Neural progenitor cell (in vitro differentiated cells): ENCODE measurements at places on chromosomes 1 and 21.

DNA sequence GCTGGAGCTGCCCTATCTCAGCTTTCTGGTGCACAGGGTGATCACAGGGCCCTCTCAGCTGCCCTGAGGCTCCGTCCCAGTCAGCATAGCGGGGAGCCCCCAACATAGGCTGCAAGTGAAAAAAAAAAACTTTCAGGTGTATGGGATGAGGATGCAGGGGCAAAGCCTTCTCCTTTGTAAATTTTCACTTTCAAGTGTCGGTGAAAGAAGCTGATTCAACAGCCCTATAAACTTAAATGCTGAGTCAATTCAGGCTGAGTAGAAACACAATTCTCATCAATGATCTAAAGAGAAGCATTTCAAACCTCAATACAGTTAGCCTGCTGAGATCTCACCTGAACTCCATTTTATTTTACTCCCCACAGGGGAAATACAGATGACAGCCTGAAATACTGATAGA, 171.2 kb downstream of the SEC16B start:
- DNase-seq = no peak

GRCh38 chr1:193952778-193953374, 766.5 kb upstream of the B3GALT2 start:
- no peak for DNase-seq

DNA sequence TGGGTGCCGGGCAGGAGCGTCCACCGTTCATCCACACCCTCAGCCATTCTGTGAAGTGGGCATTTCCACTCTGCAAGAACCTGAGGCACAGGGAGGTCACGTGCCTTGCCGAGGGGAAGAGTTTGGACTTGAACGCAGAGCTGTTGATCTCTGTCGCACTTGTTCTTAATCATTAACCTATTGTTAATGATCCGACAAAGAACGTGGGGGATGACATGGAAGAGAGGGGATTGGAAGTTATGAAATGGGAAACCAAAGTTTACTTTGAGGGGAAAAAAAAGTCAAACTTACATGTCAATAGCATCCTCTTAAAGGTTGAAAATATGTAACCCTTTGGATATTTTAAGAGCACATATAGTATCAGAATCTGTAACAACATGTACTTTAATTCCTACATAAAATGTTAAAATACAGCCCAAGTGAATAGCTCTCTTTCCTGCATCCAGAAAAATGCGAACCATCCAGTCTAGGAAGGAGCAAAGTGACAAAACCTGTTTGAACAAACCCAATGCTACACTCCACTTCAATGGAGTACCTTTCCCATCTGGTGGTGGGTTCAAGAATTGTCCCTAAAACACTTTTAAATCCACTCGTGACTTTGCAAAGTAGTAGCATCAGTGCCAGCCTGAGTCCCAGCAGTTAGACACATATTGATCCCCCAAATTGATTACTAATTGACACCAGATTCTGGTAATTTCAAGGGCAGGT, 75.5 kb downstream of the SETD4 start:
- DNase-seq = no peak

DNA sequence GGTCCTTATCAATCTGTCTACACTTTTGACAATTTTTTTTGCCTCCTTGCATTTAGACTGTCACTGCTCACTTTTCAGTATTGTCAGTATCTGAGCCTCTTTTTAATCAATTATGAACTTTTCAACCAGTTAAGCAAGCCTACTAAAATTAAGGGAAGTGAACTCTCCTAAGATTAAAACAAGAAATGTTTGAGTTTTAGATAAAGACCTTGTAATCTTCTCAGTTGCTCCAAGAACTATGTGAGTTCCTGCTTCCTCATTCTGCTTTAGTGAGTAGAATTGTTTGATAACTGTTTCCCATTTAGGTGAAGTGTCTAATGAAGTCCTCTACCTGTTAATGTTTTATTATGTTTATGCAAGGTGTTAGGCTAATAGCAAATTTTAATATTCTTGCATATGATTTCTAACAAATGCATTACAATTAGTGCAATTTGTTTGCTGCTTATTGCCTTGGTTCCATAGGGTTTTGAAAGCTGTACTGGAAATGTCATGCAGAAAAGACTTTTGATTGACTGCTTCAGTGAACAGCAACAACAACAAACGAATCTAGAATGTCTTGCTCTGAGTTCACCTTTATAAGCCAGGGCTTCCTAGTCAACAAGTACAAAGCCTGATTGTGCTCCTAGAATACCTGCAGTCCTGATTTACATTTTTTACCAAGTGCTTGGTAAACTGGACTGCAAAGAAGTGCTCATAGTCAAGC, 40.9 kb downstream of the PLA2G4A start:
- DNase-seq = no peak

DNA sequence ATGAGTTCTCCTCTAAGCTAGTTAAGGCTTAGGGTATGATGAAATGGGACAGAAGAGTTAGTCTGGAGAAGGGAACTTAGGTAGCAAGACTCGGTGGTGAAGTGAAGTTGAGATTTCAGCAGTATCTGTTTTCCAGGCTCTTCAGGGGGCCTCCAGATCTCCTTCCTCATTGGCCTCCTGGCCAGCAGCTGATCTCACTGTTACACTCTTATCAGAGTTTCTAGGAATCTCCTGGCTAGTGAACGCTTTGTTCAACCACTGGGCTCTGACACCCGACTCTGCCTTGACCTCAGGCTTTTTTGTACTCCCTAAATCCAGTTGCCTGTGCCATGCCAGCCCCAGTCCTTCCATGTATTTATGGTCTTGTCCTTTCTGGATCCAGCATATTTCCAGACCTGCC, 311.0 kb downstream of the ASTN1 start:
- no peak for DNase-seq

DNA sequence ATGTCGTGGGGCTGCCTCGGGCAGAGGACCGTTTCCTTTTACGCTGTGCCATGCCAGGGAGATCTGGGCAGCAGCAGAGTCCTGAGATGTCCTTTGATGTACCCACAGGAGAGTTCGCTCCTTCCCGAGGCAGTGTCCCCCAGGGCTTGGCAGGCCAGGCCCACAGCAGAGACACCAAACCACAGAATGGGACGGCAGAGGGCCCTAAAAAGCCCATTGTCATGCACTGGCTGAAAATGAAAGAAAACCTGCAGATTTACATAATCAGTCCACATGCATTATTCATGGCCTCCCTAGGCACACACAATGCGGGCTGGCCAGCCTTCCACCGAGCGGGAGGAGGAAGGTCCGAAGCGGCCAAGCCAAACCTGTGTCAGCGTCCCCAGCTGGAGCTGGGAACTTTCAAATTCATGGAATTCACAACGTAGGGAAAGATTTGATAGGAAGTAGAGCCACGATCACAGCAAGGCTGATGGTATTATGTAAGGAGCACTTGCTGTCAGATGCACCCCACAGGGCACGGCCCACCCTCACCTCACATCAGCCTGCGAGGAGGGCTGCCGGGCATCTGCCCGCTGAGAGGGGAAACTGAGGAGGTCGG, 25.3 kb upstream of the EFHD2 start:
- DNase-seq = peak; percentile 93

DNA sequence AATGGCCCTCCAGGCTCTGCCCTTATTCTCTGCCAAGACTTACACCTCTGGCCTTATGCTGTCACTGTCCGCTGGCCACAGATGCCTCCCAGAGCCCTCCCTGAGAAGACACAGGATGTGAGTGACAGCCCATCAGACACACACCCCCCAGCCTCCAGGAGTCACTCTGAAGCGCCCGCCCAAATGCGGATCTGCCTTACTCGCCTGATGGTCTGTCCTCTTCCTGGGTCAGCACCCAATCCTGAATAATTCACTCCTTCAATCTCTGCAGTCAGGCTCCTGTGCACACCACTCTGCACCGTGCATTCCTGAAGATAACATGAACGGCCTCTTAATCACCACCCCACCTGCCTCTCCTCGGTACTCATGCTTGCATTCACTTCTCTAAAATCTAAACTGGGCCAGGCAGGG, 14.7 kb downstream of the CLSTN1 start:
- no peak for DNase-seq

DNA sequence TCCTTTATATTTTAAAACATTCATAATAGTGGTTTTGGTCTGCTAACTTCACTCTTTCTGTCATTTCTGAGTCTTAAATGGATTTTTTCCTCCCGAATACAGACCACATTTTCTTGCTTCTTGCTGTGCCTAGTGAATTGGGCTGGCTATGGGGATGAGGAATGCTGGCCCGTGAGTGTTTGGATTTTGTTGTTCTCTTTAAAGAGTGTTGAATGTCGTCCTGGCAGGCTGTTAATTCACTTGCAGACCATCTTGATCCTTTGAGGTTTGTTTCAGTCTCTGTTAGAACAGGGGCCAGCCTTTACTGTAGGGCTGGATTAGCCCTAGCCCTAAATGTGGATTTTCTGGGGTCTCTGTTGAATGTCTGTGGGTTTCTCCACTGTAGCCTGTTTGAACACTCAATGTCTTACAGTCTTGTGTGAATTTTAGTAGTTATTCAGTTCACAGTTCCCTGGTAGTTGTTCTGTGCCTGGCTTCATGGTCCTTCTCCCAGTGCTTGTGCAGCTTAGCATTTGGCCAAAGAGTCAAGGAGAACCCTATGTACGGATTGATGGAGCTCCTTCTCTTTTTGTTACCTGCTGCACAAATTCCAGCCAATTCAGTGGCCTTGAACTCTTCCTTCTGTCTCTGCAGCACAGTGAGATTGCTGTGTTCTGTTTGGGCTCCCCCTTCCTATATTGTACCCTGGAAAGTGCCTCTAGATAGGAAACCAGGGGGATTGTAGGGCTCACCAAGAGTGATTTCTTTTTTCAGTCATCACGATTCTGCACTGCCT, 95.7 kb downstream of the DYRK1A start:
- DNase-seq = peak; percentile 63

GRCh38 chr1:168786476-168787330, 57.7 kb upstream of the DPT start:
- no peak for DNase-seq

GRCh38 chr1:219938706-219939105, 10.3 kb upstream of the SLC30A10 start:
- no peak for DNase-seq

- DNase-seq = no peak
Observed at GRCh38 chr1:106619827-106620134, 436.7 kb upstream of the PRMT6 start.

GRCh38 chr1:195697130-195697529, 911.1 kb downstream of the KCNT2 start:
- no peak for DNase-seq

- peak; percentile 95 for DNase-seq
Observed at GRCh38 chr1:76074321-76075187, at the start of gene ST6GALNAC3. Gene ST6GALNAC3 (plus strand): TSS chr1:76074746.

DNA sequence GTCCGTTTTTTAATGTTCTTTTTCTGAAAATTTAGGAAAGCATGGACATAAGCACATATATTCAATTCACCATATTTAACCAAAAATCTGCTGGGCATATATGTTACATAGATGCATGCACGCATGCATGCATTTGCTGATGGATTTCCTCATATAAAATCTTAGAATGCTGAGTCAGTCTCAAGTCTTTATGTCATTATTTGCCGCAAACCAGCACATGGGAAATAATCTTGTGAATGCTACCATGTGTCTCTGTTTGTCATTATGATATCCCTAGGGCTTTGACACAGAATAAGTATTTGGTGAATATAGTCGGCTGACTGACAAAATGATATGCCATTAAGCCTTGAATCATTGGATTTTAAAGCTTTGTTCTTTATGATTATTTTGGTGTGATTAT, 776.5 kb downstream of the KCNT2 start:
- no peak for DNase-seq

DNA sequence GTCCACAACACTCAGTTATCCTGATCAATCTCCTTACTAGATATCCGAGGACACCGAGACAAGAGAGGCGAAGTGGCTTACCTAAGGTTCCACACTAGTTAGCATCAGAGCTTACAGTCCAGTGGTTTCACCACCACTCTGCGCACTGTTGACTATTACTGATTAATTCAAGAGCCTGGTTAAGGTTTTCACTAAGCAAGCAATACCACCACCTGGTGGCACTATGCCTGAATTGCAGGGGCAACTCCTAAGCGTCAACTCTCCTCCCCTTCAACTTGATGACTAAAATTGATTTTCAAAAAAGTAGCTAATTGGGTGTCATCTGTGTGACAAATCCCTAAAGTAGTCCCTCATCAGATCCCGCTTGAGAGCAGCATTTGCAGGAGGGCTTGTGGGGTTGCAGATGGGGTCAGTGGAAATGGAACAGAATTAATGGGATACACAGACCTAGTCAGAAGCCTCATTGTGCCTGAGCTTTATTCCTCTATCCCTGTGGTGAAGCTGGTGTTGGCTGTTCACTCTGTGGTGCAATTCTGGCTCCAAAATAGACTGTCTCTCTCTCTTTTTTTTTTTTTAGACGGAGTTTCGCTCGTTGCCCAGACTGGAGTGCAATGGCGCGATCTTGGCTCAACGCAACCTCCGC, 9.1 kb downstream of the TTC22 start:
- peak; percentile 73 for DNase-seq

GRCh38 chr1:161497961-161498360, 7.3 kb upstream of the FCGR2A start:
- no peak for DNase-seq

DNA sequence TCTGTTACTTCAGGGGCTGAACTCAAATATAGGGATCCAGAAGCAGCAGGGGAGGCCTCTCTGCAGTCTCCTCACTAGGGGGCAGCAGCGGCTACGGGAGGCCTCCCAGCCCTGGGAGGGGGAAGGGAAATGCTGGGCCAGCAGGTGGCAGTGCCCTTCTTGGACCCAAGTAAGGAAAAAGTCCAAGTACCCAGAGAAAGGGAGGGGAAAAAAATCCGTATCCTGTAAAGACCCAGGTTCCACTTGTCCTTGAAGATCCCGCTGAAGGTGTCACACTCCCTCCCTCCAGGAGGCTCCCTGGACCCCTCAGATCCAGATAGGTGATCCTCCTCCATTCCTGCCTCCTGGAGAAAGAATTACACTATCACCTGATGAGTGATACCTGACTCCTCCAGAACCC, 14.1 kb upstream of the NUAK2 start:
- DNase-seq = peak; percentile 91

GRCh38 chr21:33168886-33169285, 60.9 kb upstream of the IFNAR2 start:
- DNase-seq = no peak

GRCh38 chr1:218772575-218772974, 401.1 kb upstream of the LYPLAL1 start:
- DNase-seq = no peak

DNA sequence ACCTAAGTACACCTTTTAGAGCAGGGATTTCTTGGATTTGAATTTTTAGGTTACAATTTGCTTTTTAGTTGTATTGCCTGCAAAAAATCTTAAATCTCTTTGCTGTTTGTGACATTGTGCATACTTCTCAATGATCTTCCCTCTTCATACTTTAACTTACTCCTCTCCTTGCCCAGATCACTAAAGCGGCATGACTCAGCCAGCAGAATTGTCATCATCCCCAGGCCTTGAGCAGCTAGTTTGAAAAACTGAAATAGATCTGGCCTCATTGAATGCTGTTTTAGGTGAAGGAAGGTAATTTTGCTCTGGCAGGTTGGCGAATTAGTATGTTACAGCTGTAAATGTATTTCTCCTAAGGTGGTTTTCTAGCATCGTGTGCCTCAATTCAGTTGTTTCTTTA, 145.9 kb downstream of the RYR2 start:
- no peak for DNase-seq

- no peak for DNase-seq
Observed at GRCh38 chr1:179779645-179780272, 36.7 kb downstream of the FAM163A start.

GRCh38 chr21:42527489-42528158, 14.0 kb downstream of the SLC37A1 start:
- no peak for DNase-seq
